Ascending aorta (tissue), 2 donors: ENCODE measurements at places on chromosomes 5 and 9.
A peak's percentile ranks its signal among the peaks of the same experiment; 100 is the strongest.

- no peak for DNase-seq
Measured at GRCh38 chr5:35152733-35153132, 77.6 kb downstream of the PRLR start.

DNA sequence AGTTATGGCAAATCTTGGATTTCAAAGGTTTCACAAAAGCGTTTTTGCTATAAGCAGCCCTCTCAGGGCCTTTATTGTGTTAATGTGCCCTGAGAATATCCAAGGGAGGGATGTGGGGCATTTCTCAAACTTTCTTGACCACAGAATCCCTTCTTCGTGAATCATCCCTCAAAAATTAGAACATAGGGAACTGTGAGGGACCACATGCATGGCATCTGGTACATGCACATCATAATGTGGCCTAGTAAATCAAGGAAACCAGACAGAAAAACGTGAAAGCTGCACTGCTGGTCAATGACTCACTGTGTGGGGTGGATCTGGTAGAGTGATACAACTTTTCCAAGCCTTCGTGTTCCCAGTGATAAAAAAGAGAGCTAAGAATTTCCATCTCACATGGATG, 22.4 kb downstream of the DDX31 start:
- DNase-seq: no peak

DNA sequence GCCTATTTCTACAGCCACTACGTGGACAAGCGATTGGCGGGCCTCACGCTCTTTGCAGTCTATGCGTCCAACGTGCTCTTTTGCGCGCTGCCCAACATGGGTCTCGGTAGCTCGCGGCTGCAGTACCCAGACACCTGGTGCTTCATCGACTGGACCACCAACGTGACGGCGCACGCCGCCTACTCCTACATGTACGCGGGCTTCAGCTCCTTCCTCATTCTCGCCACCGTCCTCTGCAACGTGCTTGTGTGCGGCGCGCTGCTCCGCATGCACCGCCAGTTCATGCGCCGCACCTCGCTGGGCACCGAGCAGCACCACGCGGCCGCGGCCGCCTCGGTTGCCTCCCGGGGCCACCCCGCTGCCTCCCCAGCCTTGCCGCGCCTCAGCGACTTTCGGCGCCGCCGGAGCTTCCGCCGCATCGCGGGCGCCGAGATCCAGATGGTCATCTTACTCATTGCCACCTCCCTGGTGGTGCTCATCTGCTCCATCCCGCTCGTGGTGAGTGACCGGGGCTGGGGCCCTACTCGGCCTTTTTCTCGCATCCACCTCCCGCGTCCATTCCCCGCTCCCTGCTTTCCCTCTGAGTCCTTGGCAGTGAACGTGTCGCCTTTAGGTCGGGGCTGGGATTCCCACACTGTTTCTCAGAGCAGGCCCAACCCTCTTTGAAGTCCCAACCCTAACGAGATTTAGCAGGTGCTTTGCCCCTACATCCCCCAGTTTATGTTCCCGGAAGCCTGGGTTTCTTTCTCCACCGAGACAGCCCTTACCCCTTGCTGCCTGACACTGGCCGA, 1.8 kb downstream of the PTGER4 start:
- DNase-seq: no peak

- DNase-seq: no peak
Measured at GRCh38 chr5:96763026-96763425, 44.7 kb downstream of the ERAP1 start.

GRCh38 chr9:121895818-121896544, 197.1 kb downstream of the TTLL11 start:
- no peak for DNase-seq

DNA sequence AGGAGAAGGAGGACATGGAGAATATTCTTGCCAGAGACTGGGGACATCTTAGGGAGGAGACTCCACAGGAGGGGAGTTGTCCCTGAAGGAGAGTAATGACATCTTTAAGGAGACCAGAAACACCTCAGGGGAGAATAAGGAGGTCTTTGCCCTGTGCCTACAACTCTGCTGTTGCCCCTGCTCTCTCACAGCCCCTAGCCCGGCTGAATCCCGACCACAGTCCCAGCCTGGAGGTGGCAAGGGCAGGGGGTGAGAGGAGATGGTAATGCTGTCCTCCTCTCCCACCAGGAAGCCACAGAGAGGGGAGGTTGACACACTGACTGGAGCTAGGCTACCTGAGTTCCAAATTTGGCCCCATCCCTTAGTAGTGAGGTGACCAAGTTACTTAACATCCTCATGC, 30.2 kb upstream of the ENHO start:
- peak; percentile 25 for DNase-seq

DNA sequence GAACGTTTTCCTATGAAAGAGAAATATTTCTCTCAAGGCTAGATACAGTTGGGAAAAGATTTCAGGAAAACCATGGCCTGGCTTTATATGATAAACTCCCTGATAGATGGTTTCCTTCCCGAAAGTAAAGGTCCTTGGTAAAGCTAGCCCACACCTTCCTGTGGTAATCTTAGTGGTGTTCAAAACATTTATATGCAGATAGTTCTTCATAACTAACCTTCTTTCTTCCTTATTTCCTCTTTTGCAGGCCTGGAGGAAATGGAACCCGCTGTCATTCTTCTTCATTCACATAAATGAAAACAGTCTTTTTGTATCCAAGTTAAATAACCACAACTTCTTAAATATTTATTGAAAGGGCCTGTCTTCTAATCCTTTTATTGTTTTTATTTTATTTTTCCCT, 474.0 kb upstream of the ACTBL2 start:
- no peak for DNase-seq

GRCh38 chr9:25177858-25178257, 500.4 kb downstream of the TUSC1 start:
- no peak for DNase-seq

GRCh38 chr5:171307789-171308452, 1.1 kb upstream of the TLX3 start:
- no peak for DNase-seq

GRCh38 chr5:30390095-30390494, 803.4 kb upstream of the CDH6 start:
- DNase-seq: no peak

DNA sequence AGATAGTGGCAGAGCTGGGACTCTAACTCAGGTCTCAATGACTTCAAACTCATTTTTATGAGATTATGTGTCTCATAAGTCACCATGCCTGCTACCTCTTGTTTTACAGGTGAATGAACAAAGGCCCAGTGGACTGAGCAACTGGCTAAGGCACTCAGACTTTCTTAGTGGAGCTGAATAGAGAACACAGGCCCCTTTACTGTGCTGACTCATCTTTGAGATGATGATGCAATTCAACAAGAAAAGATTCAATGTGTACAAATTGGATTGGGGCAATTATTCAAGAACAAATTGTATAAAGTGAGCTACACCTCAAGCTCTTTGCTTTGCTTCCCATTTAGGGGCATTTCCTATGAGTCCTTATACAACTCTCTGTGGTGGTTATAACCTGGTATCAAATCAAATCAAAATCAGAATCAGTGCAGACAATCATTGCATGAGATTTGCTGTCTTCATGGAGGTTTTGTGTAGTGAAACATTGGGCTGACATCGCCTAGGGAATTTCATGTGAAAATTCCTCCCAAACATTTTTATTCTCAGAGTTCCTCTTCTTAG, 84.3 kb upstream of the PPP2R2B start:
- no peak for DNase-seq

- DNase-seq: no peak
Measured at GRCh38 chr5:123960526-123960925, 448.5 kb downstream of the CSNK1G3 start.

DNA sequence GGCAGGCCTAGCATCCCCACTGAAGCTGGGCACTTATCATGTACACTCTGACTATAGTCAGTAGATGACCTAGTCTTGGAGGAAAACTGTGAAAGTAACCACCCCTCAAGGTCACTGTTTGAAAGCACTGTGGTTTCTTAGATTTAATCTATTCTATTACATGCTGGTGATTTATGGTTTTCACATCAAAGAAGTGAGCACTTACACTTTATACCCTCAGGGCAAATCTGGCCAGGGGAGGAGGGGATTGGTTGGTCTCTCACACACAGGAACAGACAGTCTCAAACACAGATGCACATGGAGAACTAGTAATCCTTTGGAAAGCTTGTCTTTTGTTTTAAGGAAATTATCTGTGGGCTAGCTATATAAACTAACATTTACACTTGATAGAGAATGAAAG, 17.9 kb upstream of the SPIN1 start:
- no peak for DNase-seq

DNA sequence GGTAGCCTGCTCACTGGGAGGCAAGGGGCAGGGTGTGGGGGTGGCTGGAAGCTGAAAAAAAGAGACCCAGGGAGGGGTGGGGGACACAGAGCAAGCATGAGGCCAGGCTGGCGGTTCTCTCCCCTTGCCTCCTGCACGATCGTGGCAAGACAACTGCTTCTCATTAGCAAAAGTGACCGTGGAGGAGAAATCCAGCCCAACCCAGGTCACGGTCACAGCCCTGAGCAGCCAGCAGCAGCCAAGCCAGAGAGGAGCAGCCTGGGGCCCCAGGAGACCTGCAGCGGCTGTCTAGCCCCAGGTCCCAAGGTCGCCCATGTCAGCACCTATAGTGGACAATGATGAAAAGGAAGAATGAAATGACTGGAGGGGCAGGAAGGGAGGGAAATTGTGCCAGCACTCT, 89.1 kb downstream of the NRG2 start:
- DNase-seq: no peak

- no peak for DNase-seq
Measured at GRCh38 chr5:127567026-127567768, 49.8 kb downstream of the PRRC1 start.

DNA sequence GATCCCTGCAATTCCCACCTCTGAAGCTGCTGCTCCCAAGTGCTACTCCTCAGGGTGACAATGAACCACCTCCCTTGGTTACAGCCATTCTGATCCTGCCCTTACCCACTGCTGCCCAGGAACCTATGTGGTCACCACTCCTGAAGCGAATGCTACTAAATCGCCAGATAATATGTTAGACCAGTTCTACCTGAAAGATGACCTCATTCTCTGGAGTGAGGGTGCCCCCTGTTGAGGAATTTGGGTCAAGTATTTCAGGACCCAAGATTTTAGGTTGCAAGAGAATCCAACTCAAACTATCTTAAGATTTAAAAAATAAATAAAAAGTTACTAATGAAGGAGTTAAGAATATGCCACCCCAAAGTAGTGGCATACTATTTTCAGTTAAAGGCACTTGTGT, 5.8 kb upstream of the SNAPC3 start:
- DNase-seq: no peak

DNA sequence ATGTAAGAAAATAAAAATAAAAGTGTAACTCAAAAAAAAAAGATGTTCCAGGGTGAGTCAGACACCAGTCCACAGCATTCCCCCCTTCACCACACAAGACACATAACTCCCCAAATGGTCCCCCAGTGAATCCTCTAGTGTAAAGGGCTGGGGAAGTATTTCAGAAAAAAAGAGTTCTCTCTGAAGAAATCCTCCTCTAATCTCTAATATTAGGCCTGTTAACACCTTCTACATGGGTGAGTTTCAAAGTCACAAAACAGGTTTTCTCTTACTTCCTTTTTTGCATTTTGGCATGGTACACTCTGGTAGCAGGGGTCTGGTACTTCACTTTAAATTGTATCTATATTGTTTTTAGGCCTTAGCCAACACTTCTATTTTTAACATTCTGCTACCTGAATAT, 28.2 kb downstream of the RNF145 start:
- DNase-seq: no peak

GRCh38 chr5:163260961-163261360, 176.4 kb upstream of the CCNG1 start:
- no peak for DNase-seq

- no peak for DNase-seq
Measured at GRCh38 chr5:139131921-139132432, 66.2 kb downstream of the SIL1 start.

GRCh38 chr5:147081311-147081764, 153.5 kb upstream of the STK32A start:
- DNase-seq: no peak

- DNase-seq: peak; percentile 65
Measured at GRCh38 chr9:35827486-35827885, 1.0 kb downstream of the FAM221B start.
